ENCODE measurements at places on chromosomes 13 and 19.

GRCh38 chr13:20114066-20114610 is 46.7 kb downstream of the GJA3 start:
- no peak for DNase-seq

GRCh38 chr19:35713904-35714495 is 3.8 kb upstream of the KMT2B start:
- DNase-seq: no peak

DNA sequence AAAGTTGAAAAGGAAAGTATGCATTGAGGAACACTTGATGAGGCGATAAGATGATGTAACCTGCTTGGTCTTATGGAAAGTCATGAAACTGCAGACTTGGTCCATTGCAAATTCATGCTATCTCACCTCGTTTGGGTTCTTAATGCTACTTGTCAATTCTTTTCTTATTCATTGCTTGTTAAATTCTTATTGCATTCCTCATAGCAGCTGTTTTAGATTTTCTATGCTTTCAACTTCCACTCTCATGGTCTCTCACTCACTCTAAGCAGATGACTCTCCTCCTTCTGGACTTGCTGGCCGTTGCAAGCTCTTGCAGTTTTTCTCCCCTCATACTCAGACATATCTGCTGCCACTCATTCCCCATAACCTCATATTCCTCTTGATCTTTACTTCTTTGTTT is 67.8 kb upstream of the CSNK1A1L start:
- no peak for DNase-seq

DNA sequence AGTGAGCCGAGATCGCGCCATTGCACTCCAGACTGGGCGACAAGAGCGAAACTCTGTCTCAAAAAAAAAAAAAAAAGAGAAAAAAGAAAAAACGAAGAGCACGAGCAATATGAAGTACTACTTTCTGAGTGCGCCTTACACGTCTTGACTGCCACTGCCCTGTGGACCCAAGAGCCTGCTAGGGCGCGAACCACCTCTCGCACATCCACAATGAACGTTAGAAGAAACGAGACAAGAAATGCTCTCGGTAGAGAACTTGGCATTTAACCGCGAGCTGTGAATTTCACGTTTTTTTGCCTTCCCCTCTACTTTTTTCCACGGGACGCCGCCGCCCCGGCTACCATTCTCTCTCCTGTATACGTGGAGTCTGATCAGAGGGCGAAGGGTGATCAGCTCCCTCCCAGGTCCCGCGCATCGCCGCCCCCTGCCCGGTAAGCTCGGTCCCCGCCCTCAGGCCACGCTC is 454 bp downstream of the TIMM44 start:
- no peak for DNase-seq

- peak; percentile 16 for DNase-seq
These were observed 594 bp downstream of the ZNF559 start for GRCh38 chr19:9324584-9324962.

GRCh38 chr13:46008631-46009030 is 43.9 kb downstream of the ZC3H13 start:
- no peak for DNase-seq

- DNase-seq: no peak
These were observed 50.4 kb downstream of the GPR12 start for GRCh38 chr13:26710166-26710565.

DNA sequence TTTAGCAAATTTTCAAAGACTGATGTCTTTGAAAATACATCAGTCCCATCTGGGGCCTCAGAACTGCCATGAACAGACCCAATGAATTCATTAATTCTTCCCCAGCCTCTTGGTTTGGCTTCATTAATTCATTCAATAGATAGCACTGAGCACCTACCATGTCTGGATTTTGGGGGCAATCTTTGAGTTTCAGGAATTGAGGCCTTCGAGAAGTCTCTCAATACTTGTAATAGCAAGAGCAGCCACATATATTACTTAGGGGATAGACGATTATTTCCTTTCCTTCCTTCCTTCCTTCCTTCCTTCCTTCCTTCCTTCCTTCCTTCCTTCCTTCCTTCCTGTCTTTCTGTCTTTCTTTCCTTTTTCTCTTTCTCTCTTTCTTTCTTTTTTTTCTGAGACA is 64.8 kb downstream of the ALOX5AP start:
- DNase-seq: no peak

GRCh38 chr19:6551607-6552450 is 21.0 kb downstream of the TNFSF9 start:
- DNase-seq: peak; percentile 80

GRCh38 chr13:29513981-29514719 is 81.3 kb downstream of the SLC7A1 start:
- DNase-seq: no peak

GRCh38 chr13:80340651-80341100 is 250 bp downstream of the SPRY2 start:
- peak; percentile 40 for DNase-seq

DNA sequence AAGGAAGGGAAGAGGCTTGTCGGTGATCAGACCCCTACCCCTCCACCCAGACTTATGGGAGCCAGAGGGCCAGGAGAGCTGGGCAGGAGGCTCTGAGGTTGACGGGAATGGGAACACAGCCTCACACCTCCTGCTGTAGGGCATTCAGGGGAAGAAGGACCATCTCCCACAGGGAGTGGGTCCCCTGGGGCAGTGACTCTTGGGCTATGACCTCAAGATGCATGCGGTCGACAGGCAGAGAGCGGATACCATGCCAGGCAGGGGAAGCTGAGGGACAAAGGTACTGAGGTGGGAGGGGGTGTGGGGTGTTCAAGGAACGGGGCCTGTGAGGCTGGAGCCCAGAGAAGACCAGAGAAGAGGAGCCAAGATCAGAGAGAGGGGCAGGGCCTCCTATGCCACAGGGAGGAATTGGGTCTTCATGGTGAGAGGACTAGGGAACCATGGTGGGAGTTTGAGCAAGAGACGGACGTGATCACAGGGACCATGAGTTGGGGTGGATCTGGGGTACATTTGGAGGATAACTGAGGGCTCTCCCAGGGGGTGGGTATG is 4.6 kb upstream of the TCF3 start:
- DNase-seq: no peak

GRCh38 chr19:42271045-42271419 is 2.0 kb downstream of the CIC start:
- no peak for DNase-seq

DNA sequence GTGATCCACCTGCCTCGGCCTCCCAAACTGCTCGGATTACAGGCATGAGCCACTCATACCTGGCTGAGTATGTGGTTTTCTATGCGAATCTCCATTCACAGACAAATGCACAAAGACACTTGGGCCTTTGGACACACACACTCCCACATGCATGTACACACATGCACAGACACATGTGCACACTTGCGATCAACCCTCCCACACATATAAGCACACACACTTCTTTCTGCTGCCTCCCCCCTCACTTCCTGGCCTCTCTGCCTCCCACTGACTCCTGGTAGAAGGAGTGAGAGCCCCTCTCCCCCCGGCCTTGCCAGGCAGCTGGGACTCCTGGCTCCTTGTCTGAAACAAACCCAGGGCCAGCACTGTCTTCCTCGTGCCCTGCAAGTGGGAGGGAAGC is 29.3 kb upstream of the PLEKHF1 start:
- no peak for DNase-seq

All from GM20000 (cell line).